ENCODE measurements at places on chromosomes 5 and 9. TPM values are rescaled to one million over a fixed set of nuclear protein-coding genes. Genes with fewer than 3 reads are reported as not detected.

Gene SLC25A48
- total RNA-seq, result not detected

Gene GMCL2
- total RNA-seq, result not detected

Gene RABGAP1
- 45.1 TPM for total RNA-seq

Gene AHRR
- total RNA-seq, result 22.0 TPM

Gene SNX18
- total RNA-seq, result 14.3 TPM

Gene FPGS
- total RNA-seq, result 95.4 TPM
